Naive thymus-derived CD8-positive, alpha-beta T cell (primary cell): ENCODE measurements at places on chromosomes 6 and 20.

GRCh38 chr6:96626759-96627364 is 63.9 kb downstream of the FHL5 start:
- DNase-seq: no peak

GRCh38 chr6:30689985-30690384 is 799 bp downstream of the NRM start:
- no peak for DNase-seq

GRCh38 chr6:44161997-44162338 is 3.3 kb downstream of the CAPN11 start:
- no peak for DNase-seq

- no peak for DNase-seq
Observed at GRCh38 chr6:155039618-155040017, 44.5 kb downstream of the TIAM2 start.

DNA sequence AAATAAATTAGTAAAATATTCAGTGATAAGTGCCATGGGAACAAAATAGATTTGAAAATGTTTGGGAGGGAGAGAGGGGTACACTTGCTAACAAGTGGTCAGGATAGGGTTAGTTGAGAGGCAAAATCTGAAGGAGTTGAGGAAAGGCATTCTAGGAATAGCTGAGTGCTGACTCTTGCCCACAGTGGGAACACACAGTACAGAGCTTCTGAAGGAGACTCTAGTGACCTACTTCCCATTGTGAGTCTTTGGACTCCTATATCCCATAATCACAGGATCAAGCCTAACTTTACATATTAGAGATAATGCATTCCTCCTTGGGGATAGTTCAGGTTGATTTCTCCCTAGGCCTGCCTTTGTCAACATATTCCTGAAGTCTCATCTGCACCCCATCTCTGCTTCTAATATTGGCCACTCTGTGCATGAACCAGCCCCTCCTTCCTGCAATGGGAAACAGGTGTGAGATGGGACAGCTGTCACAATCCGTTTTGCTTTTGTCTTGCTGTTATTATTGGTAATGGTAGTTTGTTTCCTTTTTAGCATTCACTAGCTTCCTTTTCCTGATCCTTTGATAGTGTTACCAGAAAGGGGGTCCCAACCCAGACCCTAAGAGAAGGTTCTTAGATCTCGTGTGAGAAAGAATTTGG is 2.6 kb upstream of the TRIM38 start:
- no peak for DNase-seq

DNA sequence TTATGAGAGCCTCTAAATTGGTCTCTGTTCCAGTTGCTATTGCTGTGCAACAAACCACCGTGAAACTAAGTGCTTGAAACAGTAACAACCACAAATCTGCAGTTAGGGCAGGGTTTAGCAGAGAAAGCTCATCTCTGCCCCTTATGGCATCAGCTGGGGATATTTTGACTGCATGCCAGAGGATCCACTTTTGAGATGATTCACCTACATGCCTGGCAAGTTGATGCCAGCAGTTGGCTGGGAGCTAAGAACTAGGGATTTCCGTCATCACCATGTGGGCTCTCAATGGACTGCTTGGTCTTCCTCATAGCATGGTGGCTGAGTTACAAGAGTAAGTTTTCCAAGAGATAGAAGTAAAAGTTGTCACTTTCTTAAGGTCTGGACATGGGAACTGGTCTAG is 35.1 kb downstream of the PLCB4 start:
- DNase-seq: no peak

DNA sequence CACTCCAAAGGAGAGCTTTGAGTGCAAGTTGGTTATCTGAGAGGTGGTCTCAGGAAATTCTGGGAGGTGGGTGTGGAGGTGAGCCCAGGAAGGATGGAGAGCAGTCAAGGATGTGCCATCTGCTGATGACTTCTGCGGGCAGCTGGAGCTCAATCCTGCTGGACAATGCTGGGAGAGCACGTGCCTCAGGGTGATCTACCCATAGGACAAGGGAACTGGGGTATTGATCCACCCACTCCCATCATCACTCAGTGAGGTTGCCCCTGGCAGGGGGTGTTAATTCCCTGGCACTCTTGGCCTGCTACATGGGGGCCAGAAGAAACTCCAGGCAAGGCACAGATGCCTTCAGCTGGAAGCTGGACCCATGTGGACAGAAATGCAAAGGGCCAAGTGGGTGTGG is 7.1 kb upstream of the ZBP1 start:
- DNase-seq: no peak

- DNase-seq: no peak
Observed at GRCh38 chr6:81624453-81624852, 128.0 kb downstream of the TENT5A start.

- peak; percentile 18 for DNase-seq
Observed at GRCh38 chr6:110876806-110877564, 2.4 kb downstream of the AMD1 start.

DNA sequence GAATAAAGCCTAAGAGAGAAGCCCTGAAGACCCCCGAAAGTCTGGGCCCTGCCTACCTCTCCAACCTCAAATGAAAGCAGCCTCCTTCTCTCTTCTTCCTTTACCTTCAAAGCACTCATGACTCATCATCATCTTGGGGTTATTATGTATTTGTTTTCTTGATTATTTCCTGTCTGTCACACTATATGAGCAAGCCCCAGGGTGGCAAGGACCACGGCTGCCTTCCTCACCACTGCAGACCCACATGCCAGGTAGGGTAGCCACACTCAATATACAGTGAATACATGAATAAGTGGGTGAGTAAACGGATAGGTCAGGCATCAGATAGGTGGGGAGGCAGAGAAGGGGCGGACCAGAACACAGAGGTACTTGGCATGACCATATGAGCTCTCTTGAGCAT is 8.8 kb downstream of the WFDC3 start:
- no peak for DNase-seq

- DNase-seq: no peak
Observed at GRCh38 chr6:125066964-125067363, 86.6 kb upstream of the TPD52L1 start.

GRCh38 chr6:56887086-56887485 is 67.8 kb upstream of the BEND6 start:
- no peak for DNase-seq

DNA sequence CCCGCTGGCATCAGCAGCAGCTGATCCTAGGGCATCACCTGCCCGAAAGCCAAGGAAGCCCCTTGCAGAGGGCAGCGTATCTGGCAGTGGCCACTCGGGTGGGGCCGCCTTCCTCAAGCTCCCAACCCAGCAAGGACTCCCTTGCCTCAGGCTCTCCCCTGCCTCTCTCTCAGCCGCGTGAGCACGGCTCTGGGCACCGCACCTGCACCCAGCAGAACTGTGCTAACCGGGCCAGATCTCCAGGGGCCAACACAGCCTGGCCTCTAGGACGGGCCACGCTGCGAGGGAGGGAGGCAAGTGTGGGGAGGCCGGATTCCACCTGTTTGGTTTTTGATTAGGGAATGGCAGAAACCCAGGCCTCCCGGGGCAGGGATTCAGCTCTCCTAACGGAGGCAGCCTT is 11.8 kb upstream of the MRGBP start:
- DNase-seq: no peak

GRCh38 chr20:2261046-2261485 is 34.7 kb upstream of the TGM3 start:
- no peak for DNase-seq

DNA sequence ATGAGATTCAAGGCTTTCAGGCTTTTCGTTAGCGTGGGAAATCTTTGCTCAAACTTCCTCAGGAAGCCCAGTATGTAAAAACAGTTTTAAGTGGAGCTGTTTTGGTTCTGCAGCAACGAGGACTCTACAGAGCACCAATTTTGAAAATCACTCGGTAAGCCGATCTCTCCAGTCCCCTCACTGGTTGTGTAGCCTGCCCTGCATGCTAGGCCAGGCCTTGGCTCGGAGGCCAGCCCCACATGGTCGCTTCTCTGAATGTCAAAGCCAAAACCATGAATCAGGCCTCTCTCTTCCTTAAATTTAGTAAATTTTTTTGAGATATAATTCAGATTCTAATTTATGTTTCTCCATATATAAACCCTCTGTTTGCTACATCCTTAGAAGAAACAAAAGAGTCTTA is 108.0 kb downstream of the CHD6 start:
- no peak for DNase-seq

DNA sequence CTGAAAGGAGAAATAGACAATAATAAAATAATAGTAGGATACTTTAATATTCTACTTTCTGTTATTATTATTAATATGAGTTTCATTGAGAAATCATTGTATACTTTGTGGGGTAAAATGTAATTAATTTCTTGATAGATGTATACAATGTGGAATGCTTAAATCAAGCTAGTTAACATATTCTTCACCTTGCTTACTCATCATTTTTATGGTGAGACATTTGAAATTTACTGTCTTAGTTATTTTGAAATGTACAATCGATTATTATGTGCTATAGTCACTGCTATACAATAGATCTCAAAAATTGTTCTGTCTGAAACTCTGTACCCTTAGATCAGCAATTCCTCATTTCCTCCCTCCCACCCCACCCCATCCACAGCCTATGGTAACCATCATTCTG is 720.3 kb downstream of the RNF144B start:
- DNase-seq: no peak

GRCh38 chr6:161220346-161220745 is 53.5 kb downstream of the AGPAT4 start:
- DNase-seq: no peak
